ENCODE measurements at places on chromosomes 4 and X.

DNA sequence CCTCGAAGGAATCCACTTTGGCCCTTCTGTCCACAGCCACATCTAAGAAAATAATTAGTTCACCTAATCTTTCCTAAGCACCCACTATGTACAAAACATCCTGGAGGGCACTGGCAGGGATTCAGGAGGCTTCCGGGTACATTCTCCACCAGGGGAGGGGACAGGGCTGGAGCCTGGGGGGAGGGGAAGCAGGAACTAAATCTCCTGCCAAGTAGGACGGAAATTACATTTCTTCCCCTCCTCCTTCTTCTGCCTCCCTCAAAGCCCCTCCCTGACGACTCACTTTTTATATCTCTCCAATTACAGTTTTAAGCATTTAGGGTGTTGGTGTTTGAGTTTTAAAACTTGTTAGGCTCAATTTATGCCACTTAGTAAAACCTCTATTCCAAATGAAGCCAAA is 203.1 kb downstream of the BCOR start:
- no peak for DNase-seq

DNA sequence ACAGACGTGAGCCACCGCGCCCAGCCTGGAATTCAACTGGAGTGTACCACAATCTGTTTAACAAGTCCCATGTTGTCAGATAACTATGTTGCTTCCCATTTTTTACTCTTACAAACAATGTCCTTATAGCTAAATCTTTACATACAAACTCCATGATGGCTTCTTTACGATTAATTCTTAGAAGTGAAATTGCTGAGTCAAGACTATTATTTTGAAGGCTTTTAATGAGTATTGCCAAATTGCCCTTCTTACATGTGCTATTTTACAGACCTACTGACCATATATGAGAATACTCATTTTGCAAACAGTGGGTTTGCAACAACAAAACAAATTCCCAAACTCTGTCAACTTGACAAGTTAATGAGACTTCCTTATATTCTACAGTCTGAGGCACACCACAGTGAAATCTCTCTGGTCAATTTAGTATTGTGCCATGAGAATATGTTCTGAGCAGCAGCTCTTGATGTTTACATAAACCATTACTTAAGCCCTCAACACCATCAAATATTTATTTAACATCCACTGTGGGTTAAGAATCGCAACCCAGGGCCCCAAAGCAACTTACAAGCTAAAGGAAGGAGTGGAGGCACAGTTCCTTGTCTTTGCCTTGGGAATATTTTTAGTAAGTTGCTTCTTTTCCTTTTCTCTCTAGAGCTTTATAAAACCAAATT is 128.5 kb downstream of the SPRY1 start:
- DNase-seq, result no peak

DNA sequence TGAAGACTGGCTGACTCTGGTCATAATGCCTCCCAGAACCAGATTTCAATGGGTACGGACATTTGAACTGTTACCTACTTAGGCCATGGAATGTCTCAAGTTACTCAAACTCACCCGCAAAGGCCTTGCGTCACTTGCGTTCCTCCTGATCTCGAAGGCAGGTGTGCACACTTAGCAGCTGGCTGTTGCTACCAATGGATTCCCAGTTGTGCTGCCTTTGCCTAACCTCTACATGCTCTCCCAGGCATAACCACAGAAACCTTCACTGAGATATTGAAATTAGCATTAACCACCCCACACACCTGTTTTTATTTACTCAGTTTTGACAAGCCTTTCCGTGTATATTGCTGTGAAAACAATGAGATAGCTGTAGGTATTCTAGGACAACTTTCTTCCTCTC is 2.8 kb downstream of the ERVMER34-1 start:
- DNase-seq, result no peak

DNA sequence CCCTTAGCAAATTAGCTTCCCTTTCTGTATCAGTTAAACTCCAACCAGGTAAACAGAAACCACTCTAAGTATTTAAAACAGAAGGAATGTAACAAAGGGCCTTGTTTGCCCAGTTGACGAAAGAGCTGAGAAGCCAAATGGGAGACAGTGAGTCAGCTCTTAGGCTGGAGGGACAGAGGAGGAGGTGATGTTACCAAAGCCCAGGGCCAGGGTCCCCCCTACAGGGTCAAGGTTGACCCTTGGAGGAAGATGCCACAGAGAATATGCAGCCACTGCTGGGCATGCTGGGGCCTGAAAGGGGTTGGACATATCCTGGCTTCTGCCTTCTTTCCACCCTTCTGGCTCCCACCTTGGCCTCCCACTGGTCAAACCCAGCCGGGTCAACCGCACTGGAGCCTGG is 38.3 kb upstream of the LGI2 start:
- no peak for DNase-seq

DNA sequence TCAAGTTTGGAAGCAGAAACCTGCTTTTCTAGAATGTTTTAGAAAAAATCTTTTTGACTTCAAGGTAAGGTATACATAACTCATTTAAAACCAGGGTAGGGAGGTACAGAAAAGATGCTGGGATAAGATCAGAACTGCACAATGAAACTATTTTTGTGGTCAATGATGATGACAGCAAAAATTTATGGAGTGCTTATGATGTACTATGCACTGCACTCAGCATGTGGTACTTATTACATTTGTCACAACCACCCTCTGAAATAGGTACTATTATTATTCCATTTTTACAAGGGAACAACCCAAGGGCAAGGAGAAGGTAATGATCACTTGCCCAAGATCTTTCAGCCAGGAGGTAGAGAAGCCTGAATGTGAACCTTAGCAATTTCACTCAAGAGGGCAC is 8.0 kb downstream of the GPM6B start:
- no peak for DNase-seq

GRCh38 chrX:7926914-7927258 is 327 bp downstream of the PNPLA4 start:
- no peak for DNase-seq

DNA sequence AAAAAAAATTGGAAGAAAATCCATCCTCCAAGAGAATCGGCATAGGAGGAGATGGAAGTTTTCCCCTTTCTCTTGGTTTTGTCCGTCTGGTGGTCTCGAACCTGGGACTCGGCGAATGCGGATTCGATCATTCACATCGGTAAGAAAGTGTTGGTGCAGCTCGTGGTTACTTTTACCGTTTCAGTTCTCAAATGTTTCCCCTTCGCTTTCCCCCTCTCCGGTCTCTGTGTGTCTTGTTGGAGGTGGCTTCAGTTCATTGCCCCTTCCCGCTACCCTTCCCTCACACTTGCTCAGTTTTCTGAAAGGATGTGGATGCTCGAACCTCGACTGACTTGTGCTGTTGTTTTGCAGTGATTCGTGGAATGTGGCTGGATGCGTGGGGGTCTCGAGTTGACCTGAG is 840 bp downstream of the GRID2 start:
- no peak for DNase-seq

DNA sequence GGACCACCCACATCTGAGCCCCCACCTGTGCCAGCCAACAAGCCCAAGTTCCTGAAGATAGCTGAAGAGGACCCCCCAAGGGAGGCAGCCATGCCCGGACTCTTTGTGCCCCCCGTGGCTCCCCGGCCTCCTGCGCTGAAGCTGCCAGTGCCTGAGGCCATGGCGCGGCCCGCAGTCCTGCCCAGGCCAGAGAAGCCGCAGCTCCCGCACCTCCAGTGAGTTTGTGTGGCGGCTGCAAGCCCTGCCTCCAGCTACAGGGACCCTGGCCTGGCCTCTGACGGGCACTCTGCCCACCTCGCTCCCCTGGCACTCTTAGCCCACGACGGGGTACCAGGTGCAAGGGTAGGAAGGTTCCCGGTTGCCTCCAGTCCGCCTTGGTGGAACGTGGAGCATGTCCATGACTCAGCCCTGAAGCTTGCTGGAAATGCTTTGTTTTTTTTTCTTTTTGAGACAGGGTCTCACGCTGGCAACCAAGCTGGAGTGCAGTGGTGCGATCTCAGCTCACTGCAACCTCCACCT is 13.7 kb upstream of the ADD1 start:
- no peak for DNase-seq

- DNase-seq, result peak; percentile 47
Measured at GRCh38 chr4:150501009-150501727, 80.8 kb upstream of the MAB21L2 start.

DNA sequence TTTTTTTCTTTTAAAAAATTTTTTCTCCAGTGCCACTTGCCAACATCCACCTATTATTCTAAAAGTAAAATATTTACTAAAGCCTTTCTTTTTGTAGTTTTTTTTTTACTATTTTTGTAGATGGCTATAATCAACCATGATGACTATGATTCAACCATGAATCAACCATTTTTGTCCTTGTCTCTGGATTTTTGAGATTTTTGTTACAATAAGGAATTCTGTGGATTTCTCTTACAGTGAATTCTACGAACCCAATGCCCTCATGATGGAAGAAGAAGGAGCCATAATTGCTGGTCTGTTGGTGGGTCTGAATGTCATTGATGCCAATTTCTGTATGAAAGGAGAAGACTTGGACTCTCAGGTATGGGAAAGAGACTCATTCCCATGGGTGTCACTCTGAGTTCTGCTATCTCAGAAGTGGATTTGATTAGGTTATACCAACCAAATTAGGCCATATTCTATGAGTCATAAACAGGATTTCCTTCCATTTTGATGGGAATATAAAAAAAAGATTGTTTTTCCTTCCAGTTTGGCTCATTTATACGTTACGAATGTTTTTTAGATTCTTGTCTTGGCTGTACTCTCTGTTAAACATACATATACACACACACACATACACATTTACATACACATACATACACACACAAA is 46.7 kb downstream of the RUFY3 start:
- no peak for DNase-seq

DNA sequence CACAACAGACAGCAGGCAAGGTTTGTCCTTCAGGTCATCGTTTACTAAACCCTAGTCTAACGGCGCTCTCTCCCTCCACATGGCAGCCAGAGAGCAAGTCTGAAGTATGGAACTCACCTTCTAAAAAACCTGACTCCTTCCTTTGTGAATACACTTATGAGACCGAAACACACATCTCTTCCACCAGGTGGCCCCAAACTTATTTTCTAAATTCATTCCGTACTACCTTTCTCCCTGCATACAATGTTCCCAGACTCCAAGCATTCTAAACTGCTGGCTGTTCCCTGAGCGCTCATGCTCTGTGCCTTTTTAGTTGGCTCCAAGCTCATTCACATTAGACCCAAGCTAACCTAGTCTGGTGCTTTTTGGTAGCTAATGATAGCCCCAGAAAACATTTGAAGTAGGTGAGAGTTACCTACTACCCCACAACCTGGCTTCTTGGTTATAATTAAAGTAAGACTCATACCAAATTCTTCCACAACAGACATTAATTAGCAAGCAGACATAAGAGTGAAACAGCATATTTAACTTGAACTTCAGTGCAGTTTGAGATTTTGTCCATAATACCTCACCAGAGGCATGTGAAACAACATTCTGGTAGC is 67.6 kb upstream of the DCLK2 start:
- DNase-seq, result peak; percentile 56

DNA sequence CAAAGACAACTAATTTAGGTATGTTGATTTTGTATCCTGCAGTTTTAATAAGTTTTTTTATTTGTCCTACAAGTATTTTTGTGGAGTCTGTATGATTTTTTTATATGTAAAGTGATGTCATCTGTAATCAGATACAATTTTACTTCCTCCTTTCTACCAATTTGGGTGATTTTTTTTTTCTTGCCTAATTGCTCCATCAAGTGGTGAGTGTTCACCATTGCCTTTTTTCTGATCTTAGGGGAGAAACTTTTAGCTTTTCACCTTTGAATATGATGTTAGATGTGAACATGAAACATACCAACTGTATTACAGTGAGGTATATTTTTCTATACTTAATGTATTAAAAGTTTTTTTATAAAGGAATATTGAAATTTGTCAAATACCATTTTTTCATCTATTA is 362.3 kb downstream of the PABPC4L start:
- DNase-seq, result no peak
